ENCODE measurements at places on chromosomes 11 and 22.

GRCh38 chr11:11528986-11529385 lies 92.8 kb downstream of the GALNT18 start:
- no peak for DNase-seq

DNA sequence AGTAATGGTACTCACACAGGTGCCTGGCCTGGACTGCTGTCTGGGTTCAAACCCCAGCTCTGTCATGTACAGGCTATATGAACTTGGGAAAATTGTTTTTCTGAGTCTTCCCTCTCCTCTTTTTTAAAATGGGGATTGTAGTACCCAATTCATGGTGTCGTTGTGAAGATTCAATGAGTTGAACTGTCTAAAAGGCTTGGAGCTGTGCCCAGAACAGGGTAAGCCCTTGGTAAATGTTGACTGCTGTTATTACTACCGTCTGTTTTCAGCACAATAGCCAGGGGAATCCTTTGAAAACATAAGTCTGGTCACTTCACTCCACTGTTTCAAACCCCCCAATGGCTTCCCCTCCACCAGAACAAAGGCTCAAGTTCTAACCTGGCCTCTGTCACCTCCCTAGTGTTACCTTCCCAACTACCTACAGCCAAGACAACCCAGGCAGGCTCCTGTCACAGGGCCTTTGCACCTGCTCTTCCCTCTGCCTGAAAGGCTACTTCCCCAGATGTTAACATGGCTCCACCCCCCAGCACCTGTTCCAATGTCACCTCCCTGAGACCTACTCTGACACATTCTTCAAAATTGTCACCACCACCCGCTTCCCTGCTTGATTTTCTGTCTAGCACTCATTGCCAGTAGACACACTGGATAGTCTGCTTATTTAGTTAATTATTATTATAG lies 152.8 kb downstream of the CHST1 start:
- no peak for DNase-seq

DNA sequence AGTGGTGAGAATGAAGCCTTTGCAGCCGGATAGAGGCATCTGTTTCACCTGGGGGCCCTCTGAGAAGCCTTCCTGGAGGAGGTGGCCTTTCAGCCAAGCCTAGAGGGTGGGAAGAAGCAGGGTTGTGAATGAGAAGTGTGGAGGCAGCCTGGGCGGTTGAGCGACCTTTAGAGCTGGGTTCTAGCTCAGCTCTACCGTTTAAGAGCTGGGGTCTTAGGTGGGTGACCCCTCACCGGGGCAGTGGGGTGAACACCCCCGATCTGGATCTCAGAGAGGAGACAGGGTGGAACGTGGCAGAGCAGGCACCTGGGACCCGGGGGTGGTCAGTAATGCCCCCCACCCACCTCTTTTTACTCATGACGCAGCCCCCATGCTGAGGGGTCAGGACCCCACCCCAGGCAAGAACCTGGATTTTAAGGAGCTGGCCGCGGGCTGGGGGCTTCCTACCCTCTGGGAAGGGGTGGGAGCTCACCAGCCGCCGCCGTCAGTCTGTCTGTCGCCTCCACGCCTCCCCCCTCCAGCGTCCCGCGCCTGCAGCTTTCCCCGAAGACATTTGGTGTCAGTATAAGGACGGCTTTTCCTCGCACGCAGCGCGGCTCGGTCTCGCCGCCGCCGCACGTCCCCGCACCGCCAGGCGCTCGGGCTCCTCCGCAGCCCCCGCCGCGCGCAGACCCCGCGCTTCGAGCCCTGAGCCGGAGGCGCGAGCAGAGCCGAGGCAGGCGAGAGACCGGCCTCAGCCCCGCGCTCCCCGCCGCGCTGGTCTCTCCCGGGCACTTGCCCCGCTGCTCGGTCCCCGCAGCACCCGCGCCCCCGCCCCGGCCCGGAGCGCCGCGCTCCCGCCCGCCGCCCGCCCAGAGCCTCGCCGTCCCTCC lies 13.3 kb upstream of the CACNA1I start:
- no peak for DNase-seq

DNA sequence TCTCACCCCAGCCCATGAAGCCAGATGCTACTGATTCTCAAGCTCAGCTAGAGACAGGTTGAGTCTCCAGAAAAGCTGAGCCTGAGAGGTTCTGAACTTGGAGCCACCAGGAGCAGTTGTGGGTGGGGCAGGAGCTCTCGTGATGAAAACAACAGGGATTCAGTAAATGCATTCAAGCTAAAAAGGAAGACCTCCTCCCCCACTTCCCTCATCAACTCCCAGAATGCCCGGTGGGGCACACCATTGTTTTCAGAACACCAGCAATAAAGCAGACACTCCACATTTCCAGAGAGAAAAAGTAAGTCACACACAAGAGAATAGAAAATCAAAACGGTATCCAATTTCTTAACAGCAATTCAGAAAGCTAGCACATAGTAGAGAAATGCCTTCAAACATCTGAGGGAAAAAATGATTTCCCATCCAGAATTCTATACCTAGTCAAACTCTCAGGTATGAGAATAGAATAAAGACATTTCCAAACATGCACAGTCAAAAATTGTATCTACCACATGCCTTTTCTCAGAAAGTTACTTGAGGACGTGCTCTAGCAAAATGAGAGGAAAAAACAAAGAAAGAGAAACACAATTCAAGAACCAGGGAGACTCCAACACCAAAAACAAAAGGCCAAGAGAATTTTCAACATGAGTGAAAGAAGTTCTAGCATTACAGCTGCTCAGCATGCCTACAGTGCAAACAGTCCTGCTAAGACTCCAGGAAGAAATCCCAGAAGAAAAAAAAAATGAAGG lies 56.8 kb downstream of the CDKN1C start:
- no peak for DNase-seq

GRCh38 chr22:36068776-36069344 lies 40.2 kb upstream of the RBFOX2 start:
- no peak for DNase-seq

DNA sequence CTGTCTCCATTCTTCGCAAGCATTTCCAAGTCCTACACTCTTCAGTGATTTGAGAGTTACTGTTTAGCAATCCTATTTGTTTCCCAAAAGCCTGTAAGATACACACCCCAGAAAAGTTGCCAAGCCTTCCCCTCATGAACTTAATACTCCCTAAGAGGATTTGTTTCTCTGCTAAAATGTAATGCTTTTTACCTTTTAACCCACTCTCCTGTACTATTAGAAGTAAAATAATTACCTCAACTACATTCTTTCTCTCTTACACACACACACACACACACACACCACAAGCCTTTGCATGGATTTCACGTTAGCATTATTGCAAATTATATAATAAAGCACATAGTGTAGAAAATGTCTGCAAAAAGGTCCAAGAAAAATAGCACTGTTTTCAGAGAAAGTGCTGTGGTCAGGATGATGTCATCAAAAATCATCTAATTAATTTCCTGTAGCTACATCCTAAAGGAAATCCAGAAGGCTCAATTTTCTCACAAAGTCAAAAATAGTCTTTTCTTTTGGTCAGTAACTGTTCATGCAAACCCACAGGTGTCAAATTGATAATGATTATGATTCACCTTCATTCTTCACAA lies 364.1 kb upstream of the PITPNB start:
- DNase-seq, result no peak

- DNase-seq, result no peak
Measured at GRCh38 chr11:33178443-33179180, 17.3 kb upstream of the CSTF3 start.

- peak; percentile 81 for DNase-seq
Measured at GRCh38 chr11:68271023-68271780, 571 bp downstream of the C11orf24 start.

GRCh38 chr11:66912911-66913310 lies 45.3 kb downstream of the PC start:
- DNase-seq, result no peak

DNA sequence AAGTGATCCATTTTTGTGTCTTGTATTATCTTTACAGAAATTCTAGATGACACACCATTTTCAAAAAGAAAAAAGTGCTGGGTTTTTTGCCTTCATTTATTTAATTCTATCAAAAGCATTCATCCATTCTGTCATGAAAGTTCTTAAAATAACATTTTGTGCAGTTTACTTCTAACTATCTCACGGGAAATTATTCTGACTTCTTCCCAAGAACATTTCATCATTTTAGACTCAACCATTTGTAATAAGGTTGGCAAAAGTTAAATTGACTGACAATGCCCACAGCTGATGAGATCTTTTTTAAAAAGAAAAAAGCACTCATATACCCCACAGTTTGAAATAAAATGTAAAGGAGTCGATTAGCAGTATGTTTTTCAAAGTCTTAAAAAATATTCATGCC lies 68.5 kb downstream of the SBF2 start:
- DNase-seq, result no peak

- DNase-seq, result no peak
Measured at GRCh38 chr22:45098056-45098455, 65.7 kb upstream of the NUP50 start.

DNA sequence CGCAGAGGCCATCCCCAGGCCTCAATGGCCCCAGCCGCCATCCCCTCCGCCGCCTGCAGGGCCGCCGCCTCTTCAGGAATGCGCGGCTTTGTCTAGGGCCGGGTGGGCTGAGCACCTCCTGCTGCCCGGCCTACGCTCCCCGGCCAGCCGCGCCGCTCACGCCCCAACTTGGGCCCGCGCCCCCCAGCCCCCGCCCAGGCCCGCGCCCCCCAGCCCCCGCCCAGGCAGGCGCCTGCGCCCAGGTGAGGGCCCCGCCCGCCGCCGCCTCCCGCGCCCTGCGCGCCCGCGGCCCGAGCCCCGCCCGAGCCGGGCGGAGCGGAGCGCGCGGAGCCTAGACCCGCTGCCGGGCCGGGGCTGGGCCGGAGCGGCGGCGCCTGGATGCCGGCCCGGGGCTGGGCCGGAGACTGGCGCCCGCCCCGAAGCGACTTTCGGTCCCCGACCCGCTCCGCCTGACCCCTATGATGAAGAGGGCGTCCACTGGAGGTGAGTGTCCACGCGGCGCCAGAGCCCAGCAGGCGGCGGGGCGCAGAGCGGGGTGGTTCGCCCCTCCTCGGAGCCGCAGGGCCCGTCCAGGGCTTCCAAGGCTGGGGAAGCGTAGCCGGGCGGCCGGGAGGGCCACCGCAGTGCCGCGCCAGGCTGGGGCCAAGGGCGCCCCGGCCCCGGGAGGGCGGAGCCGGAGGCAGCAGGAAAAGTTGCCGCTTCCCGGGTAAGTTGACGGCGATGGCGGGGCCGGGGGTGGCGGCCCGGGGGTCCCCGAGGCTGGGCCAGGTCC lies 34.3 kb upstream of the PRODH start:
- DNase-seq, result no peak

DNA sequence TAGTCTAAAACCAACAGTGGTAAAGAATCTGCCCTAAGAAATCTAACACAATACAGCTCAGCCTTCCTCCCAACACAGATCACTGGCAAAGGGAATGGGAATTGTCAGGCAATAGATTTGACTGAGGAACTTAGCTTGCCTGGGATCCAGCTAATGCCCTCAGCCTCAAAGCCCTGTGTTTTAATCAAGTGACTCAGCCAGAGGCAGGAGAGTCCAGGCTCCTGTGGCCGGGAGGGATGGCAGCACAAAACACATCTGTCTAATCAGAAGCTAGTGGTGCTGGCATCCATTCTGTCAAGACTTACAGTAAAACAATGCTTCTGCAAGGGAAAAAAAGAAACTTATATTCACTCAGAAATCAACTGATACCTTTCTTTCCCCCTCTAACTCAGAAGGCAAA lies 5.6 kb downstream of the SYTL2 start:
- DNase-seq, result no peak

- DNase-seq, result no peak
Measured at GRCh38 chr11:42596576-42597145, 715.1 kb upstream of the API5 start.

- DNase-seq, result no peak
Measured at GRCh38 chr11:112656772-112657428, 304.3 kb upstream of the NCAM1 start.

GRCh38 chr11:128632141-128632791 lies 44.9 kb upstream of the ETS1 start:
- DNase-seq, result peak; percentile 63

- no peak for DNase-seq
Measured at GRCh38 chr11:134734141-134734845, 322.3 kb upstream of the B3GAT1 start.

GRCh38 chr22:44890416-44891292 lies 119.2 kb downstream of the PHF21B start:
- DNase-seq, result no peak

DNA sequence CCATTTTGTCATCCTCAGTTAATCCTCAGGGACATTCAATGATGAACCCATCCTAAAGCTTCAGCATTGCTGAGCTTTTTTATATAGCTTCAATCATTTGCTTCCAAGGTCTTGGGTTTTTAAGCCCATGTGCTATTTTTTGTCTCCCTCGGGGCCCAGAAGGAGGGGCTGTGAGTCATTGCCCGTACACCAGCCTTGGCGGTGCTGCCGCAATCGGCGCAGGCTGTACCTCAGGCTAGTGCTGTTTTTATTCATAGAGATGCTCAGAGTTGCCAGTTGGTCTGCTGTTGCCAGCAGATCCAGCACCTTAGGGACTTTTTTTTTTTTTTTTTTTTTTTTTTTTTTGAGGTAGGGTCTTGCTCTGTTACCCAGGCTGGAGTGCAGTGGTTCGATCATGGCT lies 35.5 kb downstream of the ACO2 start:
- DNase-seq, result no peak

DNA sequence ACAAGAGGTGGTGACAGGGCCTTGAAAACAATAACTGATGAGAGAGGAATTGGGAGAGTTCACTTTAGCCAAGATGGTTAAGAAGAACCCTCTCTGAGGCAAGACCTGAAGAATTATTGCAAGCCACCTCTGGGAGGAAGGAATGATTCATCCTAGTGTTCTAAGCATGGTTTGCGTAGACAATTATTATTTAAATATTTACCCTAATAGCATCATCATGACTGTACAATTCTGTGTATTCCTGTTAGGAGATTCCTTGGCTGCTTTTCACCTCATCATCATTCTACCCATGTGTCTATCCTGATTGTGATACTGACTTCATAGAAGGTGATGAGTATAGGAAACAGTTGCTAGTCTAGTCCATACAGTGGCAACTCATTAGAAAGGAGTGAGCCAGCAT lies 264.4 kb downstream of the DDX10 start:
- DNase-seq, result no peak

DNA sequence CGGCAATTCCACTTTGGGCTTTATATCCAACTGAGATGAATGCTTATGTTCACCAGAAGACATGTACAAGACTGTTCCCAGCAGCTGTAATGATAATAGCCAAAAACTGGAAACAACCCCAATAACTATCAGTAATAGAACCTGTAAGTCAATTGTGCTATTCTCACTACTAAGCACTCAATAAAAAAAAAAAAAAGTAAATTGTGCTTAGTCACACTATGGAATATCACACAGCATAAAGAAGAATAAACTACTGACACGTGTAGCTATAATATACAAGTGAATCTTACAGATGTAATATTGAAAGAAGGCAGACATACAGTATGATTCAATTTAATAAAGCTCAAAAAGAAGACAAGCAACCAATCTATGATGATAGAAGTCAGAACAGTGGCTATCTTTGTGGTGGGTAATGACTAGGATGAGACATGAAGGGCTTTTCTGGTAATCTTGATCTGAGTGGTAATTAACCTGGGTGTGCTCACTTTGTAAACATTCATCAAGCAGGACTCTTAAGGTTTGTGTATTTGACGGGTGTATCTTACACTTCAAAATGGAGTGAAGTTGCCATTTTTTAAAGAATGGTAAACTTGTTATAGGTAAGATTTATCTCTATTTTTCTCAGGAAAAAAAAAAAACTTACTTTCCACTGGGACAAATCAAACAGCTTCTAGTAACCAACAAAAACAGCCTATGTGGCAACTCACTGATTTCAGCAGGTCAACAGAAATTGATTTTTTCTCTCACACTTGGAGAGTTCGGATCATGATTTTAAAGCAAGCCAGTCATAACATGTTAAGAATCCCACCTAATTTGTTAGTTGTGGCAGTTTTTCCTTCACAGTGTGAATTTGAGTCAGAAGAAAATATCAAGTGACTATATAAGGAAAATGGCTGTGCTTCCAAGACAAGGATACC lies 84.2 kb downstream of the CCDC83 start:
- no peak for DNase-seq

- no peak for DNase-seq
Measured at GRCh38 chr11:86421946-86422345, 47.3 kb downstream of the CCDC81 start.
